CD4-positive, alpha-beta T cell treated with Interleukin-6 for 4 hours (primary cell): ENCODE measurements at places on chromosomes 4 and X.

DNA sequence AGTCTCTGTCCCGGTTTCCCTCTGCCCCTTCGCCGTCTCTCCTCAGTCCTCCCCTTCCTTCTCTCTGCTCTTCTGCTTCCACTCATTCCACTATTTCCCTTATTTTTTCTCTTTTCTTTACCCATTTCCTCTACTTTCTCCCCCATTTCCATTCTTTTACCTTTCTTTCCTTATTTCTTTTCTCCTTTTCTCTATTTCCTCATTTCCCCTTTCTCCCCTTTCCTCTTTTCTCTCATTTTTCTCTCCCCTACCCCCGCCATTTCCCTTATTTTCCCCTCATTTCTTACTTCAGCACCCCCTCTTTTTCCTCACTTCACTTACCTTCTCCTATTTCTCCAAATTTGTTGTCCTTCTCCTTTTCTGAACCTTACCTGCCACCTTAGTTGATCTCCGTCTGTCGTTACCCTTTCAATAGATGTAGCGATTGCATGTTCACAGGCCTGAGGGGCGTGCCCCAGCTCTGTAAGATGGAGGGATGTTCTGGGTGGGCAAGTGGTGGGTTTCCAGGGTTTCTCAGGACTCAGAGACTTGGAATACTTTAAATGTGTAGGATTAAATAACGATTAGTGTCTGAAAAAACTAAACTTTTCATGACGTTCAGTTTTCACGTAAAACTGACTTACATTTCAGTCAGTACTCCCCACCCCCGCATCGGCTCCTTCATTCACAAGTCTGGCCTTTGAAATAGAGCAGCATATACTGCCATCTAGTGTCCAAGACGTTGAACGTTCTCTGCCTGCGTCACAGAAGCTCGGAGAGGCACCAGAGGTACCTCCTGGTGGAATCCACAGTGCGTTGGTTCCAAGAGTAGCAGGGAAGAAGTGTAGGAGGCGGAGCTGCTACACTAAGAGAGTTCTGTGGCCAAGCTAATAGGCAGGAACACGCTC is 641 bp upstream of the NCBP2L start:
- peak; percentile 82 for DNase-seq

GRCh38 chrX:119249891-119250290 is 13.8 kb downstream of the PGRMC1 start:
- DNase-seq = no peak

DNA sequence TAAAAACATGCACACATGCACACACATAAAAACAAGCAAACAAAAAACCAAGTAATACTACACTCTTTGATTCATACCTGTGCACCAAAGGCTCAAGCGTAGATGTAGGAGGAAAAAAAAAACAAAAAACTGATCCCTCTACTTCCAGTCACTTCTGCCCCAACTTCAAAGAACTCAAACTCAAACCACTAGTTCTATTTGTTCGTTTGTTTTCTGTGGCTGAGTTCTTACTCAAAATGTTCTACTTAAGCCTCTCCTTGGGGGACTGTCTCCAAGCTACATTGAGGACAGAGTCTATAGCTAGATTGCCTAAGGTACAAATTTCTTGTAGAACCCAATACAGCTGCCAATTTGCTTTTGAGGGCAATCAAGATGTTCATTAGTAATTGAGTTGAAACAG is 171.0 kb upstream of the ATOH1 start:
- DNase-seq = no peak

GRCh38 chrX:154661170-154661569 is 7.8 kb upstream of the CTAG2 start:
- DNase-seq = no peak

- no peak for DNase-seq
These were observed 15.8 kb upstream of the SPCS3 start for GRCh38 chr4:176303938-176304337.

GRCh38 chr4:1045595-1046201 is 34.3 kb downstream of the FGFRL1 start:
- DNase-seq = no peak

GRCh38 chr4:182255441-182256190 is 12.4 kb downstream of the TENM3 start:
- DNase-seq = no peak

DNA sequence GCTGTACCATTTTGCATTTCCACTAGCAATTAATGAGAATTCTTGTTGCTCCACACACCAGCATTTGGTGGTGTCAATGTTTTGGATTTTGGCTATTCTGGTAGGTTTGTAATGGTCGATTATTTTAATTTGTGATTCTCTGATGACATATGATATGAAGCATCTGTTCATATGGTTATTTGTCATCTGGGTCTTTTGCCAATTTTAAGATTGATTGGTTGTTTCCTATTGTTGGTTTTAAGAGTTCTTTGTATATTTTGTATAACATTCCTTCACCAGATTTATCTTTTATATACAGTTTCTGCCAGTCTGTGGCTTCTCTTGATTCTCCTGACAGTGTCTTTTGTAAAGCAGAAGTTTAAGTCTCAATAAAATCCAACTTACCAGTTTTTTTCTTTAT is 18.5 kb upstream of the BDH2 start:
- DNase-seq = no peak

DNA sequence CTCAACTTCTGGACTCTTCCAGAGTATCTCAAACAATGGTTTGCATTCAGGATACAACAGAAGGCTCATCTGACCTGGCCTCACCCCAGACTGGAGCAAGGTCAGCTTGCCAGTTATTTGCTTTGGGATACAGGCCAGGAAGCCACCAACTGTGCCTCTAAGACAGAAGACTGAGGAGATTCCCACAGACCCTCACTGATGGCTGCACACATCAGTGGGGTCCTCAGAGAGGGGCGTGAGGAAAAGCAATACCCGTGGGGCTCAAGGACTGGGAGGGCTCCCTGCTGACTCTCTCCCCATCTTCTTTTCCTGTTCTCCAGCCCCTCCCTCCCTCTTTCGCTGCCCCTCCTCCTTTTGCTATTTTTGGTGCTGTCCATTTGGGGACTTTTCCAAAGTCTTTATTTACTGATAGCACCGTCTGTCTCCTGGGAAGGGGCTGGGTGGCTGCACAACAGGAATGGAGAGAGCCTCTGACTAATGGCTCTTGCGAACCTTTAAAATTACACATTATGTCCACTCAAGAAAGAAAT is 23.2 kb downstream of the RELL1 start:
- no peak for DNase-seq

- DNase-seq = no peak
These were observed 91.6 kb downstream of the TSPAN7 start for GRCh38 chrX:38652934-38653442.

DNA sequence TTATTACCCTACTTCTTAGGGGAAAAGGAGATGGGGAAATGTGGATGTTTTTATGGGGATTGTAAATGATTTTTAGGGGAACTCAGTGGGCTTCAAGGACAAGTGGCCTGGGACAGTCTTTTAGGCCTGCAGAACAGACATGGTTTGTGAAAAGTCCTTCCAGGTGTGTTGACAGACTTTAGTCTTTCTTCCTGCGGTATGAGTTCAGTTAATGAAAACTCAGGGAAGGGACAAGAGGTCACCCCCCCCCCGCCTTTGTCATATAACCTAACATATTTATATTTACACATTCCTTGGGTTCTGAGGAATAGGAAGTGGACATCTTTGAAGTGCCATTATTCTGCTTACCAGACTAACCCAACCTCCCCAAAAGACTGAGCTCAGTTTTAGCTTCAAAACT is 31.8 kb downstream of the METAP1 start:
- no peak for DNase-seq

- DNase-seq = no peak
These were observed 156.1 kb upstream of the IRS4 start for GRCh38 chrX:108892501-108892900.

- no peak for DNase-seq
These were observed 210.1 kb downstream of the PCDH7 start for GRCh38 chr4:30930276-30930675.

GRCh38 chr4:985123-985830 is 1.6 kb upstream of the IDUA start:
- peak; percentile 86 for DNase-seq

DNA sequence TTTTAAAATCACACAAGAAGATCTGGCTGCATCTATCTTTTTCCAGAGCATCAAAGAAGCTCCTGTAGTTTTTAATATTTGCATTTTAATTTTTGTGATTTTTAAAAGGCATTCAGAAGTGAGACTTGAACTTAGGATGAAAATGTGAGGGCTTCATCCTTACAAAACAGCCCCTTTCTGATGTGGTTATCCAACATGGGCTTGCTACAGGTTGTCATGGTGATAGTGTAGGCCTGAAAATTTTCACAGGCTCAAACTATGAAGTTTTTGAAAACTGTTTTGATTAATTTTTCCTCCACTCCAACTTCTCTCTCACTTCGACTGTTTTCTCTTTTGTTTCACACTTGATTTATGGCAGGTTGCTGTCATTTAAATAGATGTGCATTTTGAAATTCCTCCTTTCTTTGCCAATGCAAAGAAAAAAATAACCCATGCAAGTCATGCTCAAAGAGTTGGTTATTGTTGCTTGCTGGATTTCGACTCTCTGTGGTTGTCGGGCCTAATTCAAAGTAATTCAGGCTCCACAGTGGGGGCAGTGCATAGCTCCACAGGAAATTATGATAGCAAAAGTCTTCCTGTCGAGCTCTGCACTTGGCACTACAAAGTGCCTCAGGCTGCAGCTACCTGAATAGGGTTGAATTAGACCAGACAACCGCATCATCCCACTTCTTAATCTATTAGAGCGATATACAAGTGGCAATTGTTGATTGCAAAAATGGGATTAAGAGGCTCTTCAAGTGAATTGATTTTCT is 201.0 kb upstream of the GPR101 start:
- DNase-seq = peak; percentile 25

DNA sequence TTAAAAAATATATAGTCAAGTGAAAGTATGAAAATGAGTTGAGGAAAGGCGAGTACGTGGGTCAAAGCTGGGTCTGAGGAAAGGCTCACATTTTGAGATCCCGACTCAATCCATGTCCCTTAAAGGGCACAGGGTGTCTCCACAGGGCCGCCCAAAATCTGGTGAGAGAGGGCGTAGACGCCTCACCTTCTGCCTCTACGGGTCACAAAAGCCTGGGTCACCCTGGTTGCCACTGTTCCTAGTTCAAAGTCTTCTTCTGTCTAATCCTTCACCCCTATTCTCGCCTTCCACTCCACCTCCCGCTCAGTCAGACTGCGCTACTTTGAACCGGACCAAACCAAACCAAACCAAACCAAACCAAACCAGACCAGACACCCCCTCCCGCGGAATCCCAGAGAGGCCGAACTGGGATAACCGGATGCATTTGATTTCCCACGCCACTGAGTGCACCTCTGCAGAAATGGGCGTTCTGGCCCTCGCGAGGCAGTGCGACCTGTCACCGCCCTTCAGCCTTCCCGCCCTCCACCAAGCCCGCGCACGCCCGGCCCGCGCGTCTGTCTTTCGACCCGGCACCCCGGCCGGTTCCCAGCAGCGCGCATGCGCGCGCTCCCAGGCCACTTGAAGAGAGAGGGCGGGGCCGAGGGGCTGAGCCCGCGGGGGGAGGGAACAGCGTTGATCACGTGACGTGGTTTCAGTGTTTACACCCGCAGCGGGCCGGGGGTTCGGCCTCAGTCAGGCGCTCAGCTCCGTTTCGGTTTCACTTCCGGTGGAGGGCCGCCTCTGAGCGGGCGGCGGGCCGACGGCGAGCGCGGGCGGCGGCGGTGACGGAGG is at the start of gene FMR1:
Gene FMR1 (plus strand): TSS at position 728 of the 831 bp plus-strand sequence. CDS start 261 bp downstream, outside the sequence.
- peak; percentile 94 for DNase-seq

GRCh38 chrX:145773006-145773405 is 44.6 kb upstream of the SLITRK2 start:
- no peak for DNase-seq

- DNase-seq = no peak
These were observed 917.2 kb downstream of the DMD start for GRCh38 chrX:32293962-32294700.

GRCh38 chrX:154355776-154356140 is 18.7 kb downstream of the FLNA start:
- no peak for DNase-seq

DNA sequence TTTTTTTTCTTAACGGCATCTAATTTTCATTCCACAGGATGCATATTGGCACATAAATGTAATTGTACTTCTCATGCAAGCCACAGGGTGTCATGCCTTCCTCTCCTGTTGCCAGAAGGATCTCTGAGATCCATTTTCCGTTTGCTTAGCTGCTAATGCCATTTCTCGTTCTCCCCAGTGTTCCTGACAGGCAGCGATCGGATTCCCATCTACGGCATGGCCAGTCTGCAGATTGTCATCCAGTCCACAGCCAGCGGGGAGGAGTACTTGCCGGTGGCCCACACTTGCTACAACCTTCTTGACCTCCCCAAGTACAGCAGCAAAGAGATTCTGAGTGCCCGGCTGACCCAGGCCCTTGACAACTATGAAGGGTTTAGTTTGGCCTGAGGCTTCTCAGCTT is 8.9 kb upstream of the NAP1L5 start:
- DNase-seq = no peak

DNA sequence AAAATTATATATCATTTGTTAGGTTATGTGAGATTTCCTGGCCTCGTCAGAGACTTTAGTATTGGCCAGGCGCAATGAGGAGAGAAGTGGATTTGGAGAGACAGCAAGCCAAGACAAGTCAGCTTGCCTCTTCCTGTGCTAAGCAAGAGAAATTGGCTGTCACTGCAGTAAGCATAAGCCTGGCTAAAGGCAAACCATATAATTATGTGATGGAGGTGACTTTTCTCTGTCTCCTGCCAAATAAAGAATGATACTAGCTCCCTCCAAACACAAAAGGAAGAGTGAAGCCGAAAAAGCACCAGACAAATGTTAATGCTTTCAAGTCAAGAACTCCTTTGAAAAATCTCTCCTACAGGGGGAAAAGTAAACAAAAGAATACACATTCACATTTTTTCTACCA is 2246.0 kb downstream of the ARAP2 start:
- DNase-seq = no peak

GRCh38 chrX:72305286-72306084 is at the start of gene CITED1:
TSS of gene CITED1 (minus strand) at chrX:72305914. CDS start at chrX:72302869, 3,045 bp downstream.
- peak; percentile 7 for DNase-seq

GRCh38 chr4:182215148-182215547 is 28.1 kb upstream of the TENM3 start:
- no peak for DNase-seq

DNA sequence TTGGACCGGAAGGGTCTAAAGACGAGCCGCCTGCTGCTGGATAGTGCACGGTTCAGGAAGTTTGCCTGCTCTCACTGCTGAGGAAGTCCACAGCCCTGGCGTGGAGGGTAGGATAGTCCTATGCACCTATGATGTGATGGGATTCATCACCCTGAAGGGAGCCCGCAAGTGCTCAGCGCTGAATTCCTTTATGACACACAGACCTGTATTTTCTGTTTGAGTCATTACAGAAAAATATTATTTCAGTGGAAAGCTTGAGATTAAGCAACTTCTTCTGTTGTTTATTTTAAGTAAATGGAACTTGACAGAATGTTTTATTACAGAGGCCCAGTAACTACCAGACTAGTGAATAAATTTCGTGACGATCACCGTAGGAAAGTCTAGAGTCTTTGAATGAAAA is 123.2 kb downstream of the TRIML1 start:
- DNase-seq = no peak

DNA sequence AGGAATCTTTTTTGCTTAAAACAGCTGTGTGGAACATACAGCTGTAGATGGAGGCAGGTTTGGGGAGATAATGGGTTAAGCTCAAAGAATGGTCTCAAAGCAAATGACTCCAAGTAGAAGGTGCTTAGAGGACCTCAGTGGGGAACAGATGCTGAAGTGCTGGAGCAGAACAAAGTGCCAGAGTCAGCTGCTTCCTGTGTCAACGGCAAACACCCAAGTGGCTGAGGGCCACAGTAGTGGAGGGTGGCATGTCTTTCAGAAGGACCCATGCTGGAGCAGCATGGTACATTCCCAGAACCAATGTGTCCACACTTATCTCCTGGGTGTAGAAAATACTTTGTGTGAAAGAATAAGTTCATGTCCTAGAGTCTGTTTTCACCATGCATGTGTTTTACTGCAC is 197.5 kb downstream of the CCNG2 start:
- no peak for DNase-seq

GRCh38 chr4:152480326-152480725 is 55.6 kb downstream of the FBXW7 start:
- DNase-seq = no peak
